Activated CD8-positive, alpha-beta memory T cell treated with anti-CD3 and anti-CD28 coated beads, Interleukin-2, amount 10 ng/mL, durations not matched to agents 7 days and 5 days (primary cell): ENCODE measurements at places on chromosomes 2 and 18. TPM values are rescaled to one million over a fixed set of nuclear protein-coding genes. Genes with fewer than 3 reads are reported as not detected.

Gene FAM237A
- total RNA-seq = not detected

Gene ARHGEF4
- total RNA-seq = 0.41 TPM

Gene LYG2
- total RNA-seq = not detected

Gene PER2
- total RNA-seq = 9.1 TPM

Gene KCNS3
- not detected for total RNA-seq

Gene PRKAG3
- not detected for total RNA-seq

Gene TEKT4
- total RNA-seq = not detected

Gene STPG4
- 0.40 TPM for total RNA-seq

Gene RGPD4
- 0.54 TPM for total RNA-seq

GRCh38 chr18:59419386-59419785, 60.3 kb upstream of the LMAN1 start:
- DNase-seq = no peak

DNA sequence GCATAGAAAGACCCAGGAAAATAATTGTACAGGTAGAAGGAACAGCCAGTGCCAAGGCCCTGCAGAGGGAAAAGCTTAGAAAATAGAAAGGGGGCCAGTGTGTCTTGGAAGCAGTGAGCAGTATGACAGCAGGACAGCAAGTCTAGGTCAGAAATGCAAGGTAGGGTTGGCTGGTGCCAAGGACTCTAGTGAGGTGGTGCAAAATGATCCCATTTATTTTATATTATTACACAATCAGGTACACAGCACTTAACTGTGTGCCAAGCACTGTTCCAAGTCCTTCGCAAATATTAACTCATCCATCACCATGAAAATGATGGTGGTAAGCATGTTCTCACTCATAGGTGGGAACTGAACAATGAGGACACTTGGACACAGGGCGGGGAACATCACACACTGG, 100.0 kb downstream of the AQP4 start:
- DNase-seq = no peak

- DNase-seq = peak; percentile 57
Observed at GRCh38 chr2:237662671-237663093, 35.3 kb downstream of the LRRFIP1 start.

DNA sequence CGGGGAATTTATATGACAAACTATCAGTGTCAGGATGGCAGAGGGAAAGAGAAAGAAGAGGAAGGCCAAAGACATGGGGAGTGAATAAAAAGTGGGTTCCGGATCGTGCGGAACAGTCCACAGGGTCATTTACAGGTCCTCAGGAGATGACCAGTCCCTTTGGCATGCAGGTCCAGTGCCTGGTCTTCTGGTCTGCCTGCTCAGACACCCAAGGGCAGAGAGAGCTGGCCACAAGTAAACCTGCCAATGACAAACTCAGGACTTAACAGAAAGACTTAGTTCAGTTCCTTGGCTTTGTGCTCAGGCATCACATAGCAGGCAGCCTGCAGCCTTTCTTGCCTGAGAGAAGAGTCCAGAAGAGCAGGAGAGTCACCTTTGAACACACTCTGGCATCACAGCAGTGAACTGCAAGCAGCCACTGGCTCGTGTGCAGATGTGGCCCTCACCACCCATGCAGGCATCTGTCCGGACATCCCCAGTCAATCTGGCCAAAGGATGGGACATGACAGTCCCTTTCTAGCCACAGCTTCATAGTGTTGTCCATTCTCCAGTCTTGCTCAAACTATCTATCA, 14.0 kb downstream of the TMEM127 start:
- DNase-seq = no peak

DNA sequence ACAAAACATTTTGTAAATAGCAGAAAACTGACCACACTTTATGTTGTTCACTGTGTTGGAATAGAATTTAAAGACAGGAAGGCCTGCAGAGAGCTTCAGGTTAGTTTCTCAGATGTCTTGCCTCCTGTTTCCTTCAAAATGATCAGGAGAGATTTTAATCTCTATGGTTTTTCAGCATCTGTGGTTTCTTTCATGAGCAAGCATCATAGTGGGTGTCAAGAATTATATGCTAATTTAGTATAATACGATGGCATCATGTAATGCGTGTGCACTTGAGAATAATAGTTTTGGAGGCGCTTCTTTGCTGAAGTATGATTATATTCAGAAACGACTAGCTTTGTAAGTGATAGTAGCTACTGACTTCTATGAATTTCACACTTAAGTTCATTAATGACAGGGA, 149.9 kb downstream of the PLCL1 start:
- DNase-seq = no peak

GRCh38 chr2:105999211-105999989, 194.7 kb downstream of the UXS1 start:
- no peak for DNase-seq

DNA sequence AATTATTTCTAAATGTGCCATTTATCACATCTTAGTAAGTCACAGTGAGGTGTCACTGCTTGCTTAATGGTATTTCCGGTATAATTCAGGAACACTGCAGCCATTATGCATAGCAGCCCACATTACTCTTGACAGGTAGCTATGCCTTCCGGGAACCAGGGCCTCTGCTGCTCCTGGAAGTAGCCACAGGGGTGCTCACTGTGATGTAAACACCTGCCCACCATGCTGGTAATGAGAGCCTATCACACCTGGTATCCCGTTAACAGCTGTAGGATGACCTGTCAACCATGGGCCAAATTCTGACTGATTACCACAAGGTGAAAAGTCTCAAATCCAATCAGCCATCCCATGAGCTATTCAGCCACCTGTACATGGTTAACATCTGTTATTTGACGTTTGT, 647.0 kb upstream of the NXPH2 start:
- no peak for DNase-seq

GRCh38 chr2:210917465-210917864, 361.1 kb downstream of the CPS1 start:
- DNase-seq = no peak

GRCh38 chr2:52454962-52455361, 1312.6 kb upstream of the CHAC2 start:
- no peak for DNase-seq

DNA sequence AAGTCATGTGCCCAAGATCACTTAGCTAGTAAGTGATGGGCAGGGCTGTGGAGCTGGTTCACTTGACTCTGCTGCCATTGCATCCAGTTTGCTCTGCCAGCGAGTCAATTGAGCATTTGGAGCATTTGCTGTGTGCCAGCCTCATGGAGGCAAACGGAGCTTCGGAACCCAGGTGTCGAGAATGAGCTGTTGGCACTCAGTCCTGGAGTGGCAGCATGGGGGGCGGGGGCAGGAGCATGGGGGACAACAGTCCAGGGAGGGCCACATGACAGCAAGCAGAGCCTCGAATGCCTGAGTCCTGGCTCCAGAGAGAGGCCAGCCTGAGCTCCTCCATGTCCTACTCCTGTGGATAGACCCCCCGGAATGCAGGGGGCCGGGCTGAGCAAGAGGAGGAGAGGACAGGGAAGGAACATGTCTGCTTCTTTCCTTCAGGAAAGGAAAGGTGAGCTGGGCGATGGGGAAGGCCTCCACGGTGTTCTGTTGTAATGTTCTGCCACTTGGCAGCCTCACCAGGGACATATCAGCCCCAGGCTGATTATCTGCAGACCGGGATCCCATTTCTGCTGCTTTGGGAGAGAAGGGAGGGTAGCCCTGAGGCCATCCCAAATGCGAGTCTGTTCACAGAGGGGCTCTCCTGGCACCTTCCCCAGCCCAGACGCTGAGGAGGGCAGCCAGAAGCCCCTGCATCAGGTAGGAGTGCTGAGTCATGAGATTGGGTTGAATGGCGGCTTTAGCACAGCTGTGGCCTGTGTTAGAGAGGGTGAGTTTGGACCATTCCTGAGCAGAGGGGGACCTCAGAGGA, 59.6 kb downstream of the HPCAL1 start:
- DNase-seq = no peak

- DNase-seq = no peak
Observed at GRCh38 chr2:78383576-78383975, 641.9 kb upstream of the REG3G start.

DNA sequence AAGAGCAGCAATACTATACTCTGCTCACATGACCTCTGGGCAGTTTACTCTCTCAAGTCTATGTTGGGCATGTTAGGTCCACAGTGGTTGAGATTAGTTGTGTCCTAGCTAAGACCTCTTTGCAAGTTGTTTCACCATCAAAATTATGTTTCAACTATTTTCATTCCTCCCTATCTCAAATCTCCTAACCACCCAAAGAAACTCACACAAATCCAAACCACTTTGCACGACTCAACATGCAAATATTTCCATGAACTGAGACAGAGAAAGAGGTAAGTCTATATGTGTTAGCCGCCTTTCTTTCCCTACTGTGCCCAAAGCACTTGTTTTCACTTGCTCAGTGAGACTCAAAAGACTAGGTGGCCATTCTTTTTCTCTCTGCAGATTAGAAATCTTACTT, 546.8 kb downstream of the TNS1 start:
- DNase-seq = no peak

GRCh38 chr2:222928335-222928734, 67.5 kb downstream of the ACSL3 start:
- DNase-seq = no peak

DNA sequence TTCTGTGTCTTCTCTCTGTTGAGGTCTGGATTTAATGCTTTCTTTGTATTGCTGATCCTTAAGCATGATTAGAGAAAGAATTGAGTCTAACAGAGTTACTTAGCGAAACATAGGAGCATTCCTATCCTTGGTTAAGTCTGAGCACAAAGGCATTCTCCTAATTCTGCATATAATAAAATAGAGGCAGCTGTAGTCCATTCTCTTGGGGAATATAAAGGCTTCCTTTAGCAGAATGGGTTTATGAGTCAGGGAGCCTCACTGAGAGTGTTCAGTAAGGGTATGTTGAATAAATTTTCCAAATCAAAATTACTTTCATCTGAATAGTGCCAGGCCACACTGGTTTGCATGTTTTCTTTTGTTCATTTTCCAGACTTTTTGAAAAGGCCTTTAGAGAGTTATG, 101.5 kb downstream of the GALNT1 start:
- no peak for DNase-seq

DNA sequence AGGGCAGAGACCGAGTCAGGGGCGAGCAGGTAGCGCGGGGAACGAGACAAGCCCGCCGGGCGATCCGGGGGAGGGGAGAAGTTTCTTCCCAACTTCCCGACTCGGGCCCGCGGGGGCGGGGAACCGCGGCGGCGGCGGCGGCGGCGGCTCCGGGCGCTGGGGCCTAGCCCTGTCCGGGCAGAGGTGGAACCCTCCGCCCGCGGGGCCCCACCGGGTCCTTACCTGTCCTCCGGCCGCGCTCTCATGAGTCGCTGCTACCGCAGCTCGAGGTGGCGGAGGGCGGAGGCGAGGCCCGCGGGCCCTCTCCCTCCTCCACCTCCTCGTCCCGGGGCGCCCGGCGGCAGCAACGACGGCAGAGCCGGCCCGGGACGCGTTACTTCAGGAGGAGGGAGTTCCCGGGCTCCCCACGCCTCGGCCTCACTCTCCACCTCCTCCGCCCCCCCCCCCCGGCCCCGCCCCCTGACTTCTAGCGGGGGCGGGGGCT, at the start of gene YES1:
TSS of gene YES1 (minus strand) at position 351 of the 484 bp plus-strand sequence. CDS start 55,415 bp downstream, outside the sequence.
- peak; percentile 58 for DNase-seq

GRCh38 chr2:239149501-239149900, 251.3 kb downstream of the HDAC4 start:
- DNase-seq = no peak

DNA sequence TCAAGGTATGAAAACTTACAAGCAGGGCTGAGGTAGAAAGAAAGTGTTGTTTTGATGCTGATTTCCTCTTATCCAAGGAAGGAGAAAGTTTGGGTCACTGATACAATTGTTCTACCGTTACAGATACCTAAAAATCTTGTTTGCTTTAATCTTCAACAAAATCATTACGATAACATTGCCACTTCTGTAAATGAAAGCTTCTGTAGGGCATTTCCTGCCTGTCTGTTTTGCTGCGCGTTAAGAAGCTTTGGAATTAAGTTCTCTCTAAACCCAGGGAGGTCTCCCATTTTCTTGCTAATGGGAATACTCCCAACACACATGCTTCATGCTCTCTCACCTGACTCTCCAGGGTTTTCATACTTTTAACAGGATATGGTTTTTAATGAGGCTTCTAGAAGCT, 258.5 kb downstream of the PTGR3 start:
- no peak for DNase-seq

DNA sequence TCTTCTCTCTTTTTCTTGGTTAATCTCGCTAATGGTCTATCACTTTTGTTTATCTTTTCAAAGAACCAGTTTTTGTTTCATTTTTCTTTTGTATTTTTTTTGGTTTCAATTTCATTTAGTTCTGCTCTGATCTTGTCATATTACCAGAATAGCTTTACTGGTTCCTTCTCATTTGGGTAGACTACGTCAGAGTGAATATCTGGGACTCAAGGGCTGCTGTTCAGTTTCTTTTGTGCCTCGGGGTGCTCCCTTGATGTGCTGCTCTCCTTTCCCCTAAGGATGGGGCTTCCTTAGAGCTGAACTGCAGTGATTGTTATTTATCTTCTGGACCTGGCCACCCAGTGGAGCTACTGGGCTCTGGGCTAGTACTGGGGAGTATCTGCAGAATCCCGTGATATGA, 29.4 kb upstream of the IL1RN start:
- peak; percentile 50 for DNase-seq

GRCh38 chr18:63299837-63300745, 19.5 kb downstream of the BCL2 start:
- peak; percentile 83 for DNase-seq

DNA sequence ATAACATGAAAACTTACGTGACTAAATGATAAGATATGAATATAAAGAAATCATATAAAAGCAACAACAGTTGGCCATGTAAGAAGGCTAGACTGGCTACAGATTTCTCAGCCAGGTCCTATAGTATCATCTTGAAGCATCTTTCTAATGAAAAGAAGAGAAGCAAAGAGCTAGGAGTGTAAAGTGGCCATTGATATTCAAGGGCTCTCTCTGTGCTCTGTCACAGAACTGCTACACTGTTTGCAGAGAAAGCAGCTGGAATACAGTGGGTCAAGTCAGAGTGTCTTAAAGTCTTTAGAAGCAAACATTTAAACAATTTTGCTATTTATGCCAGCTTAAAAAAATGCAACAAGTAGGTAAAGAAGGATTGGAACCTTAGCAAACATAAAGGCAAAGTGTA, 118.8 kb downstream of the SCN9A start:
- no peak for DNase-seq

DNA sequence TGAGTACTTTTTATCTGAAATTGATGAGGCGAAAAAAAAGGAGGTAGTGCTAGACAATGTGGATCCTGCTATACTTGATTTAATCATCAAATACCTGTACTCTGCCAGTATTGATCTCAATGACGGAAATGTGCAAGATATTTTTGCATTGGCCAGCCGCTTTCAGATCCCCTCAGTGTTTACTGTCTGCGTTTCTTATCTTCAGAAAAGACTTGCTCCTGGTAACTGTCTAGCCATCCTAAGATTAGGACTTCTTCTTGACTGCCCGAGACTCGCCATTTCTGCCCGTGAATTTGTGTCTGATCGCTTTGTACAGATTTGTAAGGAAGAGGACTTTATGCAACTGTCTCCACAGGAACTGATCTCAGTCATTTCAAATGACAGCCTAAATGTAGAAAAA, 453 bp downstream of the KLHL41 start:
- no peak for DNase-seq
